ENCODE measurements at places on chromosomes 16 and 17.

DNA sequence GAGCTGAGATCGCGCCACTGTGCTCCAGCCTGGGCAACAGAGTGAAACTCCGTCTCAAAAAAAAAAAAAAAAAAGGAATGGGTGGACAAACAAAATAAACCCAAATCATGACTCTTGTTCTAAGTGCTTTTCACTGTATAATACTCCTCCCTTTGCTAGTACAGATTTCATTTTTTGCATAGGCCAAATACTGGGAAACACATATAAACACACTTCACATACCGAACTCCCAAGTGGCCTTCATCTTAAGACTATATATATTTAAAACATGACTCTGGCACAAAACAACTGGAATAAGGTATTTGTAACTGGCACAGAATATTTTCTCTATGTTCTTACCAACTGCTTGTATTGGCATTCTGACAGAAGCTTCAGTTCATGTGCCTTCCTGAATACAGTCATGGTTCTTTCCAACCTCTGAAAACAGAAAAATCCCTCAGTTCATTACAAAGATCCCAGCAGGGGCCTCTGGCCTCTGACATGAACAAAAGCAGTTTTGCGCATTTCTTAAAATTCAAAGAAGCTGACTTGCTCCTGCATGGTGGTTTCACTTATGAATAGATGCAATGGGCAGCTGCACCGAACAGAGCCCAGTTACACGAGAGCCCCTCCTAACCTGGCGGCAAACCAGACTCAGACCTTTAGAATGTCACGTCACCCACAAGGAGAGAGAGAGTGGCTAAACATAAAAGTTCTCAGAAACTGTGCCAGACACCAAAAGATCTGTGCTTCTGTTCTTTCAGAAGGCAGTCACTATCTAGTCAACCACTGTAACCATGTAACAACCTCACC, 19.1 kb upstream of the COPRS start:
- DNase-seq, result no peak

DNA sequence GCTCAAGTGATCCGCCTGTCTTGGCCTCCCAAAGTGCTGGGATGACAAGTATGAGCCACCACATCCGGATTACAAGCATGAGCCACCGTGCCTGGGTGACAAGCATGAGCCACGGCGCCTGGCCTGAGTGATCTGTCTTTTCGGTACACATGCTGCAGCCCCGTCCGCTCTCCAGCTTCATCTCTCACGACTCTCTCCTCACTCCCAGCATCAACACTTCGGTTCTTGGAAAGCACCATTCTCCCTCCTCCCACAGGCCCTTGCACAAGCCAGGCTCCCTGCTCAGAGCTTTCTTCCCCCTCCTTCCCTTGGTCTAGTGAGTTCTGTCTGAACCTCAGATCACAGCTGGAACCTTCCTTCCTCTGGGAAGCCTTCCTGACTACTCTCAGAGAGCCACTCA, 6.5 kb upstream of the NCBP3 start:
- no peak for DNase-seq

GRCh38 chr17:49694847-49695697, 12.7 kb downstream of the SLC35B1 start:
- peak; percentile 51 for DNase-seq

- no peak for DNase-seq
Measured at GRCh38 chr17:6927290-6928126, 68.3 kb upstream of the ALOX12 start.

DNA sequence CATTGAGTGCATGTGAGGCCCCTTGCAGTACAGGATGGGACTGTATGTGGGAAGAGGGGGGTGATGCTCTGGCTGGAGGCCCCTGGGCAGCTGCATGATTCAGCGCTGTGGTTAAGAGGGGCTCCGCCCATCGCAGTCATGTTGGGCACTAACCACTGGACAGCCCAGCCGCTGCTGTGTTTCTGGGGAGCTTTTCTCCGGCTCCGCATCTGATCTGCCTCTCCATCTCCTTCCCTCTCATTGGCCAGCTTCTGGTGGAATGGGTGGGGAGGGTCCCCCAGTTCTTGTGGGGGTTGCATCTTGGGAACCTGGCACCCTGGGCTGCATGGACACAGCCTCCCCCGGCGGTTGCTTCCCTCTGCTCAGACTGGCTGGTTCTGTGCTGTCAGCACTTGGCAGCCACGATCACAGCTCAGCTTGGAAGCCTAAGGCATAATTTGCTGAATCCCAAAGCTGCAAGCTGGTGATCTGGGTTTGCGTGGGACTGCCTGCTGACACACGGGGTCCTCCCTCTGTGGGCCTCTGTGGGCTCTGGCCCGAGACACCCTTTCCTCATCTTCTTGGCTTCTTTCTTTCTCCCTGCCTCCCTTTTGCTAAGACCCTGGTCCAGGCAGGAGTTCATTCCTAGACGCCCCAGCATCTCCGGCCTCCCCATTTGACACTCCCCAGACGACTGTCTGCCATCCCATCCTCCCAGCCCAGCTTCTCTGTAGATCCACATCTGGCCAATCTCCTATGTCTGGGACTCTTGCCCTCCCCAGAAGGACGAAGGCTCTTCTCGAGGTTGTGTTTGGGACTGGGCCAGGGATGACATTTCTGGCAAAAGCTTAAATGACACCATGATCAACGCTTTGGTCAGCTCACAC, 168.3 kb downstream of the SEC14L1 start:
- no peak for DNase-seq

GRCh38 chr17:30200106-30200505, 35.4 kb downstream of the SLC6A4 start:
- DNase-seq, result no peak

GRCh38 chr16:57348327-57348726, 10.3 kb upstream of the CCL22 start:
- DNase-seq, result no peak

- no peak for DNase-seq
Measured at GRCh38 chr16:51341204-51341603, 190.1 kb upstream of the SALL1 start.

GRCh38 chr17:28484296-28484695, 10.9 kb downstream of the SLC13A2 start:
- no peak for DNase-seq

- DNase-seq, result no peak
Measured at GRCh38 chr17:9899280-9900043, 5.6 kb downstream of the RCVRN start.

- DNase-seq, result no peak
Measured at GRCh38 chr16:87762071-87762571, 3.7 kb downstream of the KLHDC4 start.

GRCh38 chr16:2532494-2533141, 1.4 kb upstream of the CEMP1 start:
- peak; percentile 69 for DNase-seq

DNA sequence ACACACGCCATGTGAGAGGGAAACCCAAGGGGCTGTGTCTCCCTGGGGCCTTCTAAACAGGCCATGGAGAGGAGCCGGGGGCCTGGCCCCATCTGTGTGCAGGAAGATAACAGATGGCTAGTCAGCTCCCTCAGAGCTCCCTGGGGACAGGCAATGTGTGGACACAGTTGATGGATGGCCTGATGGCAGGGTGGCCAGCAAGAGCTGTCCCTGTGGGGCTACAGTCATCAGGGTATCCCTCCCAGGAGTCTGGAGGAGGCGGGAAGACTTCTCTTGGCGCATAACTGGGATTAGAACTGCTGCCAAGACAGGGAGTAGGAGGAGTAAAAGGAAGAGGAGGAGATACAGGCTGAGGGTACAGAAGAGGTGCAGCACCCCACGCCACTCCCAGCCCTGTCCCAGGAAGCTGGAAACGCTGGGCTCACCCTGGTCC, 17.3 kb downstream of the MYO18A start:
- no peak for DNase-seq

DNA sequence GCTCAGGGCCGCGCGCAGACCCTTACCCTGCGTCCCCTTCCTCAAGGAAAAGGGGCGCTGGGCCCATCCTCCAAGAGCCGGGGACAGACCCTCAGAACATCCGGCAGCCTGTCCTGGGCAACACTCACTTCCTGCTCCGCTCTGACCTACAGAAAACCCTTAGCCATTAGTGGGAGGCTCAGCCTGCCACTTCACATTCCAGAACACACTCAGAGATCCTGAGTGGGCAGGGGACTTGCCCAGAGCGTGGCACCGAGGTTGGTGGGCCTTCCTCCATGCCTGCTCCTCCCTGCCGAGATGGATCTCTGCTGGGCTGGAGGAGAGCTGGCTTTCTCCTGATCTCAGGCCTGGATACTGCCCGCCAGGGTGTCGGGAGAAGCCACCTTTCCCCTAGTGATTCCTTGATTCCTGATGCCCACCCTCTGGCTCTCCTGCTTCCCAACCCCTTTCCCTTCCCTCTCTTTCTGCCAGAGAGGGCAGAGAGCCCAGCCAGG, 1.5 kb downstream of the SCARF1 start:
- DNase-seq, result no peak

DNA sequence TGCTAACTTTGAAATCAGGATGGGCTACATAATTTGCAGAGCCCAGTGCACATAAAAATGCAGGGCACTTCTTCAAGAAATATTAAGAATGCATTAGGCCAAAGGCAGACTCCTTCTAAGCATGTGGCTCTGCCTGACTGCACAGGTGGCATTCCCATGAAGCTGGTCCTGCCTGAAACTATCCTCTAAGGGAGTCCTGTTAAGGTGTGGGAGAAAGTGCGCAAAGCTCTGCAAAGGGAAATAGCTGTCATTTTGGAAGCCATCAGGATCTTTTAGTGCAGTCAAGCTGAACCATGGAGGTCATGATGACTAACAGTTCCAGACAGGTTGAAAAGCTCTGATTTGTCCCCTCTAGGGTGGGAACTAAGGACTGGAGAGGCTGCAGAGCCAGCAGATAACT, 41.9 kb upstream of the CRHR1 start:
- DNase-seq, result no peak

DNA sequence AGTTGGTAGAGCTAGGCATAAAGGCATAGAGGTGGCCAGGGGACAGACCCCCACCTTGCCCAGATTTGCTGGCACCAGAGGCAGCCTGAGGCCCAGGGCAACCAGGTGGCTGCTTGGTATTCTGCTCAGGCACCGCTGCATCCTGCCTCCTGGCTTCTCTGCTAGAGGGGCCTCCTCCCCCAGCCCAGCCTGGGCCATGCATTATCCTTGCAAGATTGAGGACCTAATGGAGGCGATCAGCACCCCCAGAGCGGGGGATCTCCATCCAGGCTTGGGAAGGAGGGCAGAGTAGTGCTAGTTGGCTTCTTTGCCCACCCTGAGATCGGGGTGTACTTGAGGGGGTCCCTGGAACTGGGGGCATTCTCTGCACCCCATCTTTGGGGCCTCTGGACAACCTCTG, 23.8 kb downstream of the CDK5RAP3 start:
- DNase-seq, result no peak

Data from NCI-H1436 (cell line).